ENCODE measurements at places on chromosomes 7 and 10.

DNA sequence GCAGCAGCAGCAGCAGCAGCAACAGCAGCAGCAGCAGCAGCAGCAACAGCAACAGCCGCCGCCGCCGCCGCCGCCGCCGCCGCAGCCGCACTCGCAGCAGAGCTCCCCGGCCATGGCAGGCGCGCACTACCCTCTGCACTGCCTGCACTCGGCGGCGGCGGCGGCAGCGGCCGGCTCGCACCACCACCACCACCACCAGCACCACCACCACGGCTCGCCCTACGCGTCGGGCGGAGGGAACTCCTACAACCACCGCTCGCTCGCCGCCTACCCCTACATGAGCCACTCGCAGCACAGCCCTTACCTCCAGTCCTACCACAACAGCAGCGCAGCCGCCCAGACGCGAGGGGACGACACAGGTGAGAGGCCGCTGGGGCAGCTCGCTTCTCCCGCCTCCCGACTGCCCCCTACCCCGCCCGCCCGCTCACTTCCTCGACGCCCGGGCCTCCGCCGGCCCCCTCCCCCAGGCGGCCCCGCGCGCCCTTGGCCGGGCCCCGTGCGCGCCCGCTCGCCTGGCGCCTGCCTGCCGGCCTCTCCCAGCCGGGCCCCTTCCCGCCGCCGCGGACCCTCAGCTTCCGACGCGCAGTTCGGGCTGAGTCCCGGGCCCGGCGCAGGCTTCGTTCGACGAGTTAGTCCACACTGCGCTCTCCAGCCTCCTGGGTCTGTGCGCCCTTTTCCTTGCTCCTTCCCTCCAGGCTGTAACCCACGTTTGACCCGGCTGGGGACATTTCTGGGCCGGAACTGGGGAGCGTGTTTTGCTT, 882 bp downstream of the DLX6 start:
- DNase-seq, result peak; percentile 35

GRCh38 chr7:92598310-92598981, 8.3 kb upstream of the FAM133B start:
- no peak for DNase-seq

GRCh38 chr10:80421707-80422536, 13.6 kb downstream of the PRXL2A start:
- no peak for DNase-seq

GRCh38 chr7:50588937-50589336, 23.7 kb upstream of the DDC start:
- DNase-seq, result no peak

- DNase-seq, result no peak
Observed at GRCh38 chr10:33521062-33521461, 186.6 kb upstream of the NRP1 start.

DNA sequence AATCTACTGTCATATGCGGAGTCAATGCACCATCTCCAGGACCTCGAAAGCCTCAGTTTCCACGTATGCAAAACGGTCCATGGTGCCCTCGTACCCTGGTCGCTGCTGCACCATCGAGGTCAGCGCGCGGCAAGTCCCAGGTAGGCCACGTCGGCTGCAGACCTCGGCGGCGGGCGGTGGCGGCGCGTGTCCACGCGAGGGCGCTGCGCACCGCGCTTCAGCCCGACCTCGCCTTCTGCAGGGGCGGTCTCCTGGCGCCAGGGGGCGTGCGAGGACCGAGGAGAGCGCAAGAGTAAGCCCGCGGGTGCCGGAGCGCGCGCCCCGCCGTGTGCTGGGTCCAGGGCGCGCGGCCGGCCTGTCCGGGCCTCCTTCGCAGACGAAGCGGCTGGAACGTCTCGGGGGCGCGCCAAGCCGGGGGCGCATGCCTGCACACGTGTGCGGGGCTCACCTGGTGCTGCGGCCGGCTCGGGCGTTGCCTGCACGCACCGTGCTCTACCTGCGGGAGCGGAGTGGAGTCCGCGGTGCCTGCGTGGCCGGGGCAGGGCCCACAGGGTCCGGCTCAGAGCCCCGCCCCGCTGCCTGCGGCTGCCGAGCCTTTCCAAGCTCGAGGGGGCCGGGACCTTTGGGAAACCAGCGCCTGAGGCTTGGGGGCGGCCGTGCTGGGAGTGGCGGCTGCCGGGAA, 54.0 kb downstream of the GLRX3 start:
- peak; percentile 27 for DNase-seq

GRCh38 chr10:119466655-119467054, 75.9 kb downstream of the RGS10 start:
- no peak for DNase-seq

DNA sequence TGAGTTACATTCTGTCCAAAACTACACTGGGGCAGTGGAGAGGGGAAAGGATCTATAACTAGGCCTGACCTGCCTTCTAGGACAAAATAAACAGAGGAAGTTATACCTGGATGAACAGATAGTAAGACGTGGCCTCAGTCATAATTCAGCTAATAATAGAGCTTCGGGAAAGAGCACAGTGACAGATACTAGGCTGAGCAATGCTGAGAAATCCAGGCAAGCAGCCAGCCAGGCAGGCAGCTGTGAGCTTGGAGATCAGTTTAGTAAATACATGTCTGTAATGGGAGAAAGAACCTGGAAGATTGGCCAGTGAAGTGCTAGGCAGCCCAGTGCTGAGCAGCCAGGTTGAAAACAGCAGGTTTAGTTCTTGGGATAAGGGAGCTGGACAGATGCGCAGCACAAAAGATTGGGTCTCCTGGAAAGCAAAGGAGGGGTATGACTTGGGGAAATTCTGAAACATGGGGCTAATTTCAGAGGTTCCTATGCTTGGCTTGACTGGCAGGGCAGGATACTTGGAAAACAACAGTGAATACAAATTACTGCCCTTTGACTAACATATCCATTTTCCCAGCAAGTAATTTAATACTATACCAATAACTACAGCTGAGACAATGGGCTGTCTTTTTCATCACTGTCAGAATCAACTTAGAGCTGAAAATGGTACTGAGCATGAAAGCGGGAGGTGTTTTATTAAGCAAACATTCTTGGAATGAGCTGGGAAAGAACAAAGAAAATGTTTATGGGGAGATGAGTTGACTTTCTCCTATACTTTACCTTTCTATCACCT, 140.8 kb downstream of the DGKB start:
- DNase-seq, result peak; percentile 97

DNA sequence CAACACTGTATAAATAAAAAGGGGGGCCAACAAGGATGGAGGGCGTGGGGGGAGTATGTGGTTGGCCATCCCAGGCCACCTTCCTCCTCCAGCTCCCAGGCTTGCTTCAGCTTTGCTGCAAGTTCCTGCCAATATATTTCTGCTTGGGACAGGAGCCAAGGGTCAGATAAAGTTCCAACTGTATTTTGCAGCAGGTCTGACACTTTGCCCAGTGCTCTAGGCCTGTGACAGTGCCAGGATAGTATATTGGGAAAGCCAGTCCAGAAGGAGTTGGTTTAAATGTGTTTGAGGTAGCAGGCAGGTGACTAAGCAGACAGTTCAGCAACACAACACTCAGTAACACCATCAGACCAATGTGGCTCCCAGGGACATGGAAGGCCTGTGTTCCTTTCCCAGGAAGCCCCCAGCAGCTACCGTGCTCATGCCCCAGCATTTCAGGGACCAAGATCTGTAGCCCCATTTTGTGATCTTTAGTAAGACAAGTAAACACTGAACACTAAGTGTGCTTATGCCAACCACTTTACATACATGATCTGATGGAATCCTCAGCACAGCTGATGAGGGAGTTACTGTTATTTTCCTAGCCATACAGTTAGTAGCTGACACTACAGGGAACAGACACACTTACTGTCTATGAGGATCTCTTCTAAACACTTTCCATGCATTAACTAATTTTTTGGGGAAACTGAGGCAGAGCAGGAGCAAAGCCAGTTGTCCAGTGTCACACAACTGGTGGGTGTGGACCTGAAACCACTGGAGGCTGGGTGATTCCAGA, 38.9 kb downstream of the DNAJB12 start:
- peak; percentile 44 for DNase-seq

DNA sequence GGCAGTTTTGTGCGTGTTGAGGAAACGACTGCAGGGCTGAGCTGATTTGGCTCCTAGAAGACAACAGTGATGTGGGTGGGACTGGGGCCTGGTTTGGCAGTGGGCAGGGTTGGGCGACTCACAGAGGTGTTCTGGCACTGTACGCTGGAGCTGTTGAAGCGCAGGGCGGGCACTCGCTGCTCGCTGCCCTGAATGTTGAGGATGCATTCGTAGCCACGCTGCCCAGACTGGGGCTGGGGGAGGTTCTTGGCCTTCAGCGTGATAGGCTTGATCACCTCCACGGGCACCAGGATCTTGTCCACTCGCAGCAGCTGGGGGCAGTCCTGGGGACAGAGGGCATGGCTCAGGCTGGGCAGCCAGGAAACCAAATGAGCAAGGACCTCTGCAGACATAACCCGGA, 365.4 kb downstream of the PLXNA4 start:
- no peak for DNase-seq

DNA sequence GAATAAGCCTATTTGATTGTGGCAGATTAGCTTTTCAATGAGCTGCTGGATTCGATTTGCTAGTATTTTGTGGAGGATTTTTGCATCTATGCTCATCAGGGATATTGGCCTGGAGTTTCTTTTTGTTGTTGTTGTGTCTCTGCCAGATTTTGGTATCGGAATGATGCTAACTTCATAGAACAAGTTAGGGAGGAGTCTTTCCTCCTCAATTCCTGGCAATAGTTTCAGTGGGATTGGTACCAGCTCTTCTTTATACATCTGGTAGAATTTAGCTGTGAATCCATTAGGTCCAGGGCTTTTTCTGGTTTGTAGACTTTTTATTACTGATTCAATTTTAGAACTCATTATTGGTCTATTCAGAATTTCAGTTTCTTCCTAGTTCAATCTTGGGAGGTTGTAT, 43.4 kb upstream of the KLF14 start:
- no peak for DNase-seq

DNA sequence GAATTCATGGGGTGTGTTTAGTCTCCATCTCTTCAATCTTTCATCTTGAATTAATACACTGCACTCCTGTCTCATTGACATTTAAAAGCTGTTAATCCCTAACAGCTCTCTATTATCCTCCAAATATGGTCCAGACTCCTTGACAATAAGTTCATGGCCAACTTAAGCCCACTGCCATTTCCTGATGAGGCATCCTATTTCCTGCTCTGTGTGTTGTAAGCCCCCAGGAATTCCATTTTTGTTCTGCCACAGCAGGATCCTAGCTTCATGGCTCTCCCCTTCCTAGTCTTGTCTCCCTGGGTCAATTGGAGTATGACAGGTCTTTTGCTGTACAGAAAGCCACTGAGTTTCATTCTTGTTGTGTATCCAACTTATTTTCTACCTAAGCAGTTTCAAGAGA, 218.8 kb downstream of the OTUD1 start:
- DNase-seq, result no peak

DNA sequence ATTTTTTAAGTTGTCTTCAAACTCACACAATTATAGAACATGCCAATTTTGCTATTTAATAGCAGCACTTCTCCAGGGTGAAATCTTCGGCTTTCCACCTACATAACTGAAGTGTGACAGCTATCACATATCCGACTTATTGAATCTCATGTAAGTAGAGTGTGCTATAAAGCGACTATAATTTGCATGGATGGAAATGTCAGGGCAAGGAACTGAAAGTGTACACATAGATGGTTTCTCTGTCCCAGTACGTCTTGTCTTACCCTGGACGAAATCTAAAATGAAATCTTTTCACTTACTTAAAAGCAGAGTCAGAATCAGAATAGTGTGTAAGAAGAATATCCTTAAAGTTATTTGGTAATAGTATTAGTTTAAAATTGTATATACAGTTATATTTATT, 132.3 kb downstream of the THSD7A start:
- no peak for DNase-seq

Measured in NCI-H2029 treated with DMSO at 0.1 percent for 48 hours (cell line).